Stimulated activated CD4-positive, alpha-beta T cell treated with anti-CD3 and anti-CD28 coated beads, Interleukin-15, amount 100 ng/mL, for 48 hours (primary cell): ENCODE measurements at places on chromosomes 11 and 22.

DNA sequence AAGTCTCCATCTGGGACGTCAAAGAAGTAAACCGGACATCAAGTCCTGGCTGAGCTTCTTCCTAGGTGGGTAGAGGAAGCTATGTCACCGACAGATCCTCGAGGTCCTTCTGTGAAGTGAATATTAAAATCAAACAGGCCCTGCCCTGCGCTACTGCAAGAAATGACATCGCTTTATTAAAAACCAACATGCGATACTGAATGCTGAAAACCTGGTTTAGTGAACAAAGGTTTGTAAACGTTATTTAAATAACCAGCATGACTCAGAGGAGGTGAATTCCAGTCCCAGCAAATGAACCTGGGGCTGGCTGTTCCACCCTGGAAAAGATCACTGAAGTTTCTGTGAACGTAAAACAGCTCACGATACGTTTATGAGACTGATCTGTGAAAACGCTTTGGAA is 645 bp downstream of the RTCB start:
- no peak for DNase-seq

- DNase-seq: no peak
Measured at GRCh38 chr11:128021349-128022006, 565.9 kb downstream of the ETS1 start.

- DNase-seq: no peak
Measured at GRCh38 chr11:22715971-22716370, 49.6 kb downstream of the GAS2 start.

DNA sequence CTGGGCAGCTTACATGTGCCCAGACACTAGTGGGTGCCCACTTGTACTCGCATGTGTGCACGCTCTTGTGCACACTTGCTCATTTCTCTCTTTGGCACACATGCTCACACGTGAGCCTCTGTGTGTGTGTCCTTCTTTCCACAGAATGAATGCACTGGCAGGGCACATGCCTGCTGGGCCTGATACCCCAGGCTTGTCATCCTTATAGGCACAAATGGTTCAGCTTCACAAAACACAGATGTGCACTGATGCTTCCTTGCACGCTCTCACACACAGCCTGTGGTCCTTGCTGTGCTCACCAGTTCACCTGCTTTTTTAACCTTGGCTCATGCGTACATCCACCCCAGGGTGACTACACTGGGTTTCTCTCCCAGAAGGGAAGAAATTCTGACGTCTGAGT is 174.8 kb downstream of the BUD13 start:
- no peak for DNase-seq

DNA sequence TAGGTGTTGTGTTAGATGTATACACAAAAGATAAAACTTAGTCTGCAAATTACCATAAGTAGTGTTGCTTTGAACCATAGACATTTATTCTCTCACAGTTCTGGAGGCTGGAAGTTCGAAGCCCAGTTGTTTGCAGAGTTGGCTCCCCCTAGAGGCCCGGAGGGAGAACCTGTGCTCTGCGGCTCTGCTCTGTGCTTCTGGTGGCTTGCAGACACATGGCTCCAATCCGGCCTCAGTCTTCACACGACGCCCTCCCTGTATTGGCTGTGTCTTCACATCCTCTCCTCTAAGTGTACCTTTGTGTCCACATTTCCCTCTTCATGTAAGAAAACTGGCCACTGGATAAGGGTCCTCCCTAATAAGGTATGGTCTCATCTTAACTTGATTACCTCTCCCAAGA is 128.4 kb downstream of the OPCML start:
- DNase-seq: no peak

DNA sequence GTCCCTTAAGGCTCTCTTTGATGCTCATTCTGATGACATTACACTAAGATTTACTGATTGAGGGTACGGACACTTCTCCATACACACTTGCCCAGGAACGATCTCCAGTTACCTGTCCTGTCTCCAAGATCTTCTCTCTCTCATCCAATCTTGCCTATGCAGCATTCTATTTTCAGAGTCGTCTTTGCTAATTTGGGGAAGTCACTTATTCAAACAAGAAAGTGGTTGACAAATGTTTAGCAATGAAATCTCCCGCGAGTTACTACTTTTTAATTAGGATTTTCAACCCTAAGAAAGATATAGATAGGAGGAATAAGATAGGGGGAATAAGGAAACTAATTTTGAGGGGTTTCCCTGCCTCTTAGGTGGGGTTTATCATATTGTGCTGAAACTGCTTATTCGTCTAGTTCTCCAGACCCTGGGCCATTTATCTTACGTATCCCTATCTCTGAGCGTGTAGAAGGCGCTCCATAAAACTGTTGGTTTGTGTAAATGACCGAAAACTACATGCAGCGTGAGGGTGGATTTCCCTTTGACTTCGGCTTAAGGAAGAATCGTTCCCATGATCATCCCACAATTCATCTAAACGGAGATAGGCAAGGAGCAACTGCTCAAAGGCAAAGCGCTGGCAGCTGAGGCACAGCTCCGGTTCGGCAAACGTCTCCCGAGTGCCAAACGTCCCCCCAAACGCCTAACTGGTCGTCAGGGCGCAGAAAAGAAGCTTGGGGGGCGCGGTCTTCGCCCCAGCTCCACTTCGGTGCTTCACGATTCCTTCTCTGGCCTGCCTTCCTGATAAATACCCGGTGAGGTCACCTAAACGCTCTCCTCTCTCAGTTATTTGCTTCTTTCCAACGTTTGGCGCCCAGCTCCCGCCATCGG is 804 bp downstream of the APIP start:
- no peak for DNase-seq

GRCh38 chr11:18366286-18366685 is 28.1 kb upstream of the LDHA start:
- DNase-seq: no peak
